ENCODE measurements at places on chromosomes 5 and 9. TPM values are rescaled to one million over a fixed set of nuclear protein-coding genes. Genes with fewer than 3 reads are reported as not detected.

The ITK gene
- 5.6 TPM for total RNA-seq

GRCh38 chr5:127072861-127073846 lies at the start of gene C5orf63:
Gene C5orf63, minus strand, starts transcription at chr5:127073502. Its CDS starts 14,507 bp downstream, at chr5:127058995.
- H3K27me3 ChIP-seq, result no peaks in the 10 kb centered on the region
- peak within 1 kb of the TSS; percentile 66 for H3K27ac ChIP-seq
- no peaks in the 10 kb centered on the region for H3K4me1 ChIP-seq
- DNase-seq, result peak; percentile 25

- DNase-seq, result no peak
- no peaks in the 10 kb centered on the region for H3K4me1 ChIP-seq
- no peaks in the 10 kb centered on the region for H3K36me3 ChIP-seq
- H3K27me3 ChIP-seq, result no peaks in the 10 kb centered on the region
Measured at GRCh38 chr5:96919754-96920197, 16.1 kb upstream of the LNPEP start.

DNA sequence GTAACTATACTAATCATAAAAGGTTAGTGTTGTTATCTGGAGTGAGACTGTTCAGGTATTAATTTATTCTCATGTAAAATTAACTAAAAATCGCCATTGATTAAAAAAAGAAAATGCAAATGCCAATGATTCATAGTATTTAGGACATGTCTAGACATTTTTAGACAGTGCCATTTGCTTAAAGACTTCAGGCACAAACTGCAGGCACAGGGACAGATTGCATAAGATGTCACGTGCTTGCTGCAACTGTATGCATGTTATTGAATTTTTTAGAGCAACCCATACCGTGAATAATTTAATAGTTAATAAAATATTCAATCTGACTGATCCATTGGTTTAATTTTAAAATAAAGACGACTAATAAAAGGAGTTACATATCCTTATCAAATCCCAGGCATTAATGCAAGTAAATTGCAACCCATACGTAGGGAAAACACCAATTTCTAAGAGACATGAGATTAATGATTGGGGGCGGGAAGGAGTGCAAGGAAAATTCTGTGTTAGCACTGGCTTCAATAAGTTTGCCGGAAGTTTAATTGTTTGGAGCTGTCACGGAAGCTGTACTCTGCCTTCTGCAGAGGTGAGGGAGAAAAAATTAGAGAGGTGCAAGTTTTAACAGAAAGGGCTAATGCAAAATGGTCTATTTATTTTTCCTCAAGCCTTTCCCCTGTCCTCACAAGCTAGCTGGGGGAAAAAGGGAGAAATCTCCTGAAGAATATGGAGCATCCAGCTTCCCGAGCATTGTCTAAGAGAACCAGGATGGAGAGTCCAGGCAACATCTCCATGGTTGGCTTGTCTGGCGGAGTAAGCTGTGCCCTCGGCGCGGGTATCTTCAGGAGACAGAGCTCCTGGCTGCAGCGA lies 2.9 kb downstream of the EDIL3 start:
- H3K4me1 ChIP-seq, result no peaks in the 10 kb centered on the region
- peaks cover 14% of the 10 kb centered on the region for H3K27me3 ChIP-seq
- no peak for DNase-seq
- no peaks in the 10 kb centered on the region for H3K36me3 ChIP-seq
- H3K4me3 ChIP-seq, result peak overlapping the region; percentile 30
- peak overlapping the region; percentile 13 for H3K27ac ChIP-seq

The GHR gene
- 15.5 TPM for total RNA-seq

The PPP3R2 gene
- not detected for total RNA-seq

The CDKN2AIPNL gene
- total RNA-seq, result 16.8 TPM

The CARD9 gene
- total RNA-seq, result 3.4 TPM

- H3K27ac ChIP-seq, result no peak overlapping the region
- H3K27me3 ChIP-seq, result no peaks in the 10 kb centered on the region
- no peak overlapping the region for H3K4me3 ChIP-seq
- no peaks in the 10 kb centered on the region for H3K4me1 ChIP-seq
Measured at GRCh38 chr5:61735995-61736394, 403.9 kb downstream of the ZSWIM6 start.

DNA sequence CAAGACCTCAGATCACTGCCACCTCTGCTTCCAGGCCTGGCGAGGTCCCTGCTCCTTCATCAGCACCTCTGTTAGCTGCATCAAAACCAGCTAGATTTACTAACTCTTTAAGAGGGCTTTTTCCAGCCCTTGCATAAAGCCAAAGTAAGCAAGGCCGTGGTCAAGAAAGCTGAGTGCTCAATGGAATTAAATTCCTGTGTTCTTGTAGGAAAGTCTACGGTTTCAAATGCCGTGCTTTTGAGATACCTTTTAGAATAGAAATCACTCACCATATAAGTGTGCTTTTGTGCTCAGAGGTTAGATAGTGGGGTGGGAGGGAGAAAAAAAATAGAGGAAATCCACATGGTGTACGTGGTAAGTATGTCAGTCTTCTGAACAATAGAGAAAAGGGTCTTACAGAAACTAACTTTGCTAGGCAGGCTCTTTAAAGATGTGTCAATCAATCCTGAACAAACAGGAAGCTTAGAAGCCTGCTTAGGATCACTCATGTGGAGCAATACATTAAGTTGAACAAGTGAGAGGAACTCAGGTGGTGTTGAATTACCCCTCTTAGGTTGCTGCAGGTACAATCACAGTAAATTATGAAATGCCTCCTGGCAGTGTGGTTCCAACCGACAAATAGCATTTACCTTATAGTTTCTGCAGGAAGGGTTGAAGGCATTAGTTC lies 79.7 kb downstream of the SEMA6A start:
- no peaks in the 10 kb centered on the region for H3K4me1 ChIP-seq
- no peaks in the 10 kb centered on the region for H3K36me3 ChIP-seq
- no peak for DNase-seq
- no peak overlapping the region for H3K4me3 ChIP-seq
- H3K27ac ChIP-seq, result no peak overlapping the region

GRCh38 chr5:93163010-93163663 lies 417.9 kb downstream of the NR2F1-AS1 start:
- H3K4me3 ChIP-seq, result no peak overlapping the region
- no peaks in the 10 kb centered on the region for H3K4me1 ChIP-seq
- no peaks in the 10 kb centered on the region for H3K27me3 ChIP-seq
- DNase-seq, result no peak
- peak overlapping the region; percentile 10 for H3K27ac ChIP-seq
- no peaks in the 10 kb centered on the region for H3K36me3 ChIP-seq

- no peaks in the 10 kb centered on the region for H3K27me3 ChIP-seq
- DNase-seq, result no peak
- no peaks in the 10 kb centered on the region for H3K4me1 ChIP-seq
Measured at GRCh38 chr5:82863266-82863665, 213.9 kb downstream of the TMEM167A start.

DNA sequence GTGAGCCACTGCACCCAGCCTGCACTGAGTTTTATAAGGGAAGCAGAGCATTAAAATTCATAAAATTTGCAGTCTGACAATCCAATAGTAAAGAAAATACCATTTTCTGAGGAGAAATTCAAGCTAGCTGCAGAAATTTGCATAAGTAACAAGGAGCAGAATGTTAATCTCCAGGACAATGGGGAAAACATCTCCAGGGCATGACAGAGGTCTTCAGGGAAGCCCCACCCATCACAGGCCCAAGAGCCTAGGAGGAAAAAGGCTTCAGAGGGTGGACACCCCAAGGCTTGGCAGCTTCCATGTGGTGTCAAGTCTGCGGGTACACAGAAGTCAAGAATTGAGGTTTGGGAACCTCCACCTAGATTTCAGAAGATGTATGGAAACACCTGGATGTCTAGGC lies 37.6 kb upstream of the MELK start:
- no peak overlapping the region for H3K27ac ChIP-seq
- DNase-seq, result no peak
- H3K4me3 ChIP-seq, result no peak overlapping the region
- H3K4me1 ChIP-seq, result no peaks in the 10 kb centered on the region
- H3K27me3 ChIP-seq, result no peaks in the 10 kb centered on the region

The SCGB3A2 gene
- total RNA-seq, result not detected

DNA sequence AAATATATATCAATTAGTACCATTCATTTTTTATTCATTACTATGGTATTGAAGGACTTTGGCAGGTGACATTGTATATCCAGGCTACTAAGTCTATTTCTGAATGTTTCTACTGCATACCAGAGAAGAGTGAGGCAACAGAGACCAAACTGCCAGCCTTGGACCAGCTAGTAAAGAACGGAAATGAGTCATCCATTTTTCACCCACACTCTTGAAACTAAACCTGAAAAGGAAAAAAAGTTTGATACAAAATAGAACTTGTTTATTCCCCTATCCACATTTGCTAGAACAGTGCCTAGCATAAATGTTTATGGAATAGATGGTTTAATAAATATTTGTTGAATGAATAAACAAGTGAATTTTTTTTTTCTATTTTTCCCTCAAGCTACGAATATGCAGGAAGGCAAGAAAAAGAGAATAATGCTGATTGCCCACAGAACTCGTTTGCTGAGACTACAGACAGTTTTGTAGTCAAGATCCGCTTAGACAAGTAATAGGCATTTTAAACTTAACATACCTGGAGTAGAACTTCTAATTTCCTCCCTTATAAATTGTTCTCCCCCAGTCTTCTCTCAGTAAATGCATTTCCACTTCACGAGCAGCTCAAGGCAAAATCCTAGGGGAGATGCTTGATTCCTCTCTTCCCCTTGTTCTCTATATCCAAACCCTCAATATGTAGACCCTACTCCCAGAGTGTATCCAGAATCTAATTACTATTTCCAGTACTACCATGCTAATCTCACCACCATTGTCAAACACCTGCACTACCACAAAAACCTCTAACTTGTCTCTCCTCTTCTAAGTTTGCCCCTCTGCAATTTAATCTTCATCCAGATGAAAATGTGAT lies 146.2 kb upstream of the RASA1 start:
- H3K27ac ChIP-seq, result no peak overlapping the region
- no peaks in the 10 kb centered on the region for H3K27me3 ChIP-seq

The GGTA1 gene
- 2.4 TPM for total RNA-seq

The NUTM2F gene
- 0.40 TPM for total RNA-seq

- no peak for DNase-seq
- H3K4me3 ChIP-seq, result no peak overlapping the region
- H3K27ac ChIP-seq, result no peak overlapping the region
- H3K27me3 ChIP-seq, result no peaks in the 10 kb centered on the region
Measured at GRCh38 chr5:17340379-17340778, 122.9 kb downstream of the BASP1 start.

The LHX6 gene
- 2.7 TPM for total RNA-seq

DNA sequence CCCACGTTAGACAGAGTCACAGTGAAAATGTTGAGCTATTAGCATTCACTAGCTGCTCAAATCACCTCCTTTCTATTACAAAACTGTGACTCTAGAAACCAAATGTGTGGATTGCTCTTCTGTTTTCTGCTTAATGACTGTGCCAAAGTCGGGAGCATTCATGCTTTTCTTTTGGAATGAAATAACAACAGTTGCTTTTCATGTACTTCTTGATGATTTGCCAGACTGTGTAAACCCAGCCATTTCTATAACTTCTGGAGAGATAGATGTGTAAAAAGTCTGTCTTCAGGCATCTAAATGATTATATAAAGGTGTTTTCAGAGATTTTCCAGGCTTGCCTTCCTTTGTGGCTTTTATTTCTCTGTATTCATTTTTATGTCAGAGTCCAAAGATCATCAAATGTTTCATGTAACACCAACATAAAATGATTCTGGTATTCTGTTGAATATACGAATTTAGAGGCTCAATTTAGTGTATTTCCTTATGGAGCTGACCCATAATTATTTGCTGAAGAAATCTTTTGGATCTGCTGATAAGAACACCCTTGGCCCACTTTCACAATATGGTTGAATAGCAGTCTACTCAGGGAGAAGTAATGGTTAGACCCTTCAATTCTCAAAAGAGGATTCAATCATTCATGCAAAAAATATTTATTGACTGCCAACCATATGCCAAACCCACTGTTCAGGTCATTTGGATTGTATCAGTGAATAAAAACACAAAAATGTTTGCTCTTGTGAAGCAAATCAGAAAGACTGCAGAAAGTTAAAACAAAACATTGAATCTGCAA lies 581.2 kb downstream of the CDH18 start:
- no peaks in the 10 kb centered on the region for H3K27me3 ChIP-seq
- no peak overlapping the region for H3K4me3 ChIP-seq
- H3K36me3 ChIP-seq, result no peaks in the 10 kb centered on the region
- DNase-seq, result no peak
- no peak overlapping the region for H3K27ac ChIP-seq

DNA sequence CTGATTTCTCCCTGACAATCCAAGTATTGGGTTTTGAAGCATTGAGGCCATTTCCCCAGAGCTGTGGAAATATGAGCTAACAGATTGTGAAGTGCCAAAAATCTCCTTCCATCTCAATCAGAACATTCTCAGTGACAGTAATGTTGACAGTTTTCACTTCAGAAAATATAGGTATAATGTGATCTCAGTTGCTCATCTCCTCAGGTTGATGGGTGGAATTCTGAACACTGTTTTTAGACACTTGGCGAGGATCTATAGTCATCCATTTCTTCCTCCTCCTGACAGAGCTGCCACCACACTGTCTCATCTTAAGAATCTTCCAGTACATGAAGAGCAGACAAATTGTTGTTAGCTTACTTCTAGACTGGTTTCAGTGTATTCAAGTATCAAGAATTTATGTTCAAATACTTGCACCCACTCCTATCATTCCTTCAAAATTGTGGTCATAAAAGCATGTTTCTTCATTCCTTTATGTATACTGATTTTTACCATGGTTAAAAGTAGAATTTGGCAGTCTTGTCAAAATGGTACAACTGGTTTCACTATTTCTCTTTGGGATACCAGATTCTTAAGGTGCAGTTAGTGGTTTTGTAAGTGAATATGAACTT lies 199.7 kb upstream of the TLE4 start:
- no peak overlapping the region for H3K4me3 ChIP-seq
- H3K36me3 ChIP-seq, result no peaks in the 10 kb centered on the region
- no peak for DNase-seq
- H3K27me3 ChIP-seq, result no peaks in the 10 kb centered on the region

DNA sequence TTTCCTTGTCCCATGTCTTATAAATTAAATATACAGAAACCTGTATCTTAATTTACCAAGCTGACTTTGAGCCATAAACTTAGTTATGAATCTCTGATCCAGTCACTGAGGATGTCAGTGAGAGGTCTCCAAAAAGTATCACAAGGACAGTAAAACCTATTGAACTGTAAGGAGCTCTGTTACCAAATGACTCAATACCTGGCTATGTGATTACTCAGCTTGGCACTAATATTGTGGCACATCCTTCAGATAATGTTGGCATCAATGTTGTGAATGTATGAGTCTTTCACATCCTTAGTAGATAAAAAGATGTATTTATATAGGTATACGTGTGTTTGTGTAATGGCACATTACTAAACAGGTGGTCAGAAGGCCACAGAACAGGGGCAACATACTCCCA lies 18.0 kb upstream of the CAPSL start:
- no peaks in the 10 kb centered on the region for H3K27me3 ChIP-seq
- no peaks in the 10 kb centered on the region for H3K4me1 ChIP-seq
- H3K27ac ChIP-seq, result no peak overlapping the region
- H3K4me3 ChIP-seq, result no peak overlapping the region

DNA sequence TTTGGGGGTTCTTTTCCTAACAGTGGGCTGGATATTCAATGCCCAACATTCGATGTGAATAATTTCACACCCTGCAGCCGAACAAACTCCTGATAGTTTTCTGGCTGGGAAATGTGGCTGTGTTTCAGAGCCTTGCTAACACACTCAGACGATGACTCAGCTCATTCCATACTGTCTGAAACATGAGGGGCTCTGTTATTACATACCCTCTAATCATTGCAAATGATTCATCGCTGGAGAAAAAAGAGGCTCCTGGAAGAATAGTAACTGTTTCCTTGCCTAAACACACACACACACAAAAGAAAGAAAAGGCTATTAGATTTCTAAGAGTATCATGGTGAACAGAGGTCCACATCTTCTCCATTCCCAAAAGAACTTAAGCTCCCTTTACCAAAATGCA lies 75.8 kb downstream of the OXCT1 start:
- H3K36me3 ChIP-seq, result no peaks in the 10 kb centered on the region
- no peak overlapping the region for H3K27ac ChIP-seq
- no peaks in the 10 kb centered on the region for H3K4me1 ChIP-seq
- DNase-seq, result no peak

Measured in prostate gland (tissue), 2 donors.